ENCODE measurements at places on chromosomes 11 and 22.

DNA sequence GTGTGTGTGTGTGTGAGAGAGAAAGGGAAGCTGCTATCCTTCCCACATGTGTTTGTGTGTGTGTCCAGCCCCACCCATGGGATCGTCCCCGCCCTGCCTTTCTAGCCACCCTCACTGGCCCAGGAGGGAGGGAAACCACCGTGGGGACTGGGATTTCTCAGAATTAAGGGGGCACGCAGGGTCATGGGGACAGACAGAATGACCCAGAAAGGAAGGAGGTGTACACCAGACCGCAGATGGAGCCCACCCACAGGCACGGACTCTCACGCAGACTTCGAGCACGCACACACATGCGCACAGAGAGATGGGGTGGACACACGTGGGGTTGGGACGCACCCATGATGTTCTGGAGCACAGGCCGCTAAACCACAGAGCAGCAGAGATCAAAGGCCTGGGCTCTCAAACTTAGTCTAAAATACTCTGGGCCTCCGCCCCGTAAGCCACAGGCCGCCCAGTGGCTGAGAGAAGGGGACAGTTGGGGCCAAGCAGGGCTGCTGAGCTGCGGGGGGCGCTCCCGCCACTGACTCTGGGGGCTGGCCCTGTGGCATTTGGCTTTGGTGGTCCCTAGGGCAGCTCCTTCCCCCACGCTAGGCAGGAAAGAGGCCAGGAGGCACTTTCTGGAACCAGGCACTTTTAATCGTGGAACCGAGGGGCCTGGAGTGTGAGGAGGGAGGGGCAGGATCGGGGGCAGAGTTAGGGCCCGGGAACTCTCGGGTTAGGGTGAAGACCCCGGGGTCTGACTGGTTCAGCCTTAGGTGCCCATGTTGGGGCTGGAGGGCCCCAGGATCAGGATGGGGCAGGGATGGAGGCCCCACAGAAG is 1.5 kb downstream of the IFITM5 start:
- DNase-seq: no peak

- DNase-seq: no peak
Observed at GRCh38 chr11:27848423-27848822, 148.2 kb upstream of the BDNF start.

DNA sequence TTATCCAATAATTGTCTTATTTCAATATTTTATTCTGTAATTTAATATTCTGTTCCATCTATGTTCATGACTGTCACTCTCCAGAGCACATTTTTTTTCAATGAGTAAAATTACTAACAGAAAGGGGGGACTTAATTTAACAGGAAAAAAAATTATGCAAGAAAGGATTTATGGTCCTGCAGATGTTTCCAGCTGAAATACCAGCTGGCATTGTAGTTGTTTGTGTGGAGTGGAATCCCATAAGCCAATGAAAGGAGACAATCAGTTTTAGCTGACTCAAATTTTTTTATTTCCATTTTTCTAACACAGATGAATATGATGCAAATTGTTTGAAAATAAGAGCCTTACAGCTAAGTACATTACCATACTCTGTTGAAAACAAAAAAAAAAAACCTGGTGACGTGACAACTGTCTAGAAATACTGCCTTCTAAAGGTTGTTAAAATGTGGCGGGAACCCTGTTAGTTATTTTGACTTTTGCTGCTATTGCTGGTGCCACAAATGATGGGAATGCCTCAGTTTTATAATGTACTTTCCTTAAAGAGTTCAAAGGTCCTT is 389.1 kb downstream of the ETS1 start:
- no peak for DNase-seq

GRCh38 chr11:132137981-132138313 is 767.5 kb downstream of the NTM start:
- DNase-seq: no peak

- DNase-seq: no peak
Observed at GRCh38 chr11:134558258-134558835, 146.3 kb upstream of the B3GAT1 start.

- DNase-seq: no peak
Observed at GRCh38 chr11:61911128-61911700, 6.2 kb downstream of the RAB3IL1 start.

- DNase-seq: no peak
Observed at GRCh38 chr11:76682106-76682505, 11.6 kb upstream of the LRRC32 start.

- peak; percentile 72 for DNase-seq
Observed at GRCh38 chr11:46942172-46942571, 5.6 kb downstream of the CSTPP1 start.

- peak; percentile 43 for DNase-seq
Observed at GRCh38 chr11:46391578-46392420, at the start of gene CHRM4. TSS of gene CHRM4 (minus strand) at chr11:46391776. CDS start at chr11:46386557, 5,219 bp downstream.

- no peak for DNase-seq
Observed at GRCh38 chr11:99571094-99571493, 550.3 kb downstream of the CNTN5 start.

DNA sequence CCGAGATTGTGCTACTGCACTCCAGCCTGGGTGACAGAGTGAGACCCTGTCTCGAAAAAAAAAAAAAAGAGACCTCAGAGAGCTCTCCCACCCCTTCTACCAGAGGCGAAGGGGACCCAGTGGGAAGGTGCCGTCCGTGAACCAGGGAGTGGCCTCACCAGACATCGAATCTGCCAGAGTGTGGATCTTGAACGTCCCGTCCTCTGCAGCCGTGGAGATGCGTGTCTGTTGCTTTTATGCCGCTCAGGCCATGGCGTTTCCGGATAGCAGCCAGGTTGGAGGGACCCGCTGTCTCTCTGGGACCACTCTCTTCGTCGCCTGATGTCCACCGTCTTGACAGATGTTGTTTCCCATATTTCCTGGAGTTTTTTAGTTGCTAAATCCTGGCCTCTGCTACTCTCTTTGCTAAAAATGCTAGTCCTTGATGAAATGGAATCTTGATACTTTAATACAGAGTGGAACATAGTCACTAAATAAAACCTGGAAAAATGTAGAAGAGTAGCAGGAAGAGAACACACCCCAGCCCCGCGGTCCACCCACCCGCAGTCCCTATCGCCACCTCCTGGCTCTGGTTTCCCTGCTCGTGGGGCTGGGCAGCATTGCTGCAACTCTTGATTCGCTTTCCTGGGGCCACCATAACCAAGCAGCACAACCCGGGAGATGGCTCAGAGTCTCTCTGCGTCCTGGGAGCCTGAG is 12.0 kb upstream of the MUC6 start:
- DNase-seq: no peak

DNA sequence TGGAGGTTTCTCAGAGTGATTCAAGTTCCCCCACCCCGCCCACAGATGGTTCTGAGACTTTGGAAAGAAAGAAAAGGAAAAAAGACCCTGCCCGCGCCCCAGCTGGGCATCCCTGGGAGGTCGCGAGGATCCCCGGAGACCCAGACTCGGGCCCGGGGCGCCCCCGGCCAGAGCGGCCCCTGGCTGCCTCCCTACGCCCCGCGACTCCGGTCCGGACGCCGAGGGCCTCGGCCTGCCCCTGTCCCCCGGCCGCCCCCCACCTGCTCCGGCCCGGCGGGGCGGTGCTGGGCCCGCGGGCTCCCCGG is 2.3 kb upstream of the AIFM3 start:
- no peak for DNase-seq

- DNase-seq: no peak
Observed at GRCh38 chr11:126468102-126468521, 112.6 kb downstream of the ST3GAL4 start.

GRCh38 chr11:102061276-102061675 is 14.0 kb downstream of the CFAP300 start:
- DNase-seq: no peak

DNA sequence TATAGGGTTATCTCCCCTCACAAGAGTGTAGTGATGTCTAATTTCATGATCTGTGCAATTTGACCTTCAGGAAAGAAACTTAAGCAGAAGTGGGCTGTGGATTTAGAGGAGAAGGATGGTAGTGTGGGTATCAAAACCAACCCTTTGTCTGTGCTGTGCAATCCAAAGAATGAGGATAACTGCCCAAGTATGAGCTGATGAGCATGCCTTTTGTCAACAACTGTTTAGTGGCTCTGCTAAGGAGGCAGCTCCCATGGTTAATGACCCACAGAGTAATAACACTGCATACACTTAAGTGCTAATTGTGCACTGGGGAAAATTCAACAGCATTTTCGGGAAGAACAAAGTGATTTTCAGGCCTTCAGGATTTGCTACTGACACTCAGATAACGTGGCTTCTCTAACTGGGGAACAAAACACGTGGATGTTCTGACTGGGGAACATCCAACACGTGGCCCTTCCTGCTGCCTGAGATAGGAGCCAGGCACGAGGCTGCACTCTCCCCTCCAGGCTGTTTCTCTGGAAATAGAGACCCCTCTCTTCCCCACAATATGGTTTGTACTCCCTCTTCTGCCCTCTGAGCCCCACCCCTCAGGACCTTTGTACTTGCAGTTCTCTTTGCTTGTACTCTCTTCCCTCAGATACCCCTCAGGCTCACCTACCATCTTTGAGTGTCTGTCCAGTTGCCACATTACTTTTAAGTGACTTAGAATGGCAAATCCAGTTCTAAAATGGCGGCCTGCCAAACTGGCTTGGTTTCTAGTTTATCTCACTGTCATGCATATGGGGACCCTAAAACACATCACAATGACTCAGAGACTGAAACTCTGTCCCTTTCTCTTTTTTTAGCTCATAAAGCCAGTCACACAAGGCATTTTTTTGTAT is 234.9 kb upstream of the POU2AF2 start:
- no peak for DNase-seq

DNA sequence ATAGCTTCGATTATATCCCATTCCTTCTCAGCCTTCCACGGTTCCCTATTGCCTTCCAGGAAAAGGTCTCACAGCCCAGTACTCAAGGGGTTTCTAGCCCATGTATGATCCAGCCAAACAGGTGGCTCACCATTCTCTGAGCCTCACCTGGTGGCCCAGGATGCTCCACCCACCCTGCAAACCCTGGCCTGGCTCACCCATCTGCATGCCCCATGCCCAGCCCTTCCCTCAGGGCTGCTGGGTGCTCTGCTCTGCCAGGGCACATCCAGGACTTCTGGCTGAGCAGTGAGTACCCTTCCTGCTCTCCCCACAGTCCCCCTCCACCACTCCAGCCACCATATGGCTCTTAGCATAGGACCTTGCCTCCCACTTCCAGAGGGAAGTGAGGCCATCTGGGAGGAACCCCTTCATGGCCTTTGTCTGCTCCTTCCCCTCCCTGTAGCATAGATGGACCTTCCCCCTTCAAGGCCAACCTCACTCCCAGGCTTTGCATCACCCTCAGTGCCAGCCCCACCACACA is 5.8 kb upstream of the RCOR2 start:
- no peak for DNase-seq

DNA sequence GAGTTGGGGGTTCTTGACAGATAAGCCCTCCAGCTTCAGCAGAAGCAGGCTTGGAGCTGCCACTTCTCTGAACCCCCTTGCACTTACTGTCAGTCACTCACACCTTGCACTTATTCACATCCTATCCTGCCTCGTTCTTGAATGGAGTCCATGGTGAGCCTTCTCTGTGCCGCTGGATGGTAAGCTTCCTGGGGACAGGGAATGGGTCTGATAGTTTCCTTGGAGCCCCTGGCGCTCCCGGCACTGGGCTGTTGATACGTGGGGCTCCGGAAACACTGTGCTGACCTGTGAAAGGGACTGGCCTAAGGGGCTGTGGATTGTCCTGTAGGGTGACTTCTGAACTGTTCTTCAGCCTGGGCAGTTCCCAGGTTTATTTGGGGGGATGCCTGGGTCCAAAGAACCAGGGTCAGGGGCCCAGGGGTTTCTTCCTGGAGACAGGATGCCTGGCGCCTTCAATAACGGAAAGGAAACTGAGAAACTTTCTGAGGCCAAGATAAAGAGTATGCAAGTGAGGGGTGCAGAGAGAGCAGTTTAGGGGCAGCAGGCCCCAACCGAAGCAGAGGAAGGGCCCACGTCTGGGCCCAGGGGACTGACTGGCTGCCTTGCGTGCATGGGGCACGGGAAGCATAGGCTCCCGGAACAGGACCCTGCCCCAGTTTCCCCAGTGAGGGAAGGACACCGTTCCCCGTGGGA is 709 bp upstream of the ST3GAL4 start:
- no peak for DNase-seq

DNA sequence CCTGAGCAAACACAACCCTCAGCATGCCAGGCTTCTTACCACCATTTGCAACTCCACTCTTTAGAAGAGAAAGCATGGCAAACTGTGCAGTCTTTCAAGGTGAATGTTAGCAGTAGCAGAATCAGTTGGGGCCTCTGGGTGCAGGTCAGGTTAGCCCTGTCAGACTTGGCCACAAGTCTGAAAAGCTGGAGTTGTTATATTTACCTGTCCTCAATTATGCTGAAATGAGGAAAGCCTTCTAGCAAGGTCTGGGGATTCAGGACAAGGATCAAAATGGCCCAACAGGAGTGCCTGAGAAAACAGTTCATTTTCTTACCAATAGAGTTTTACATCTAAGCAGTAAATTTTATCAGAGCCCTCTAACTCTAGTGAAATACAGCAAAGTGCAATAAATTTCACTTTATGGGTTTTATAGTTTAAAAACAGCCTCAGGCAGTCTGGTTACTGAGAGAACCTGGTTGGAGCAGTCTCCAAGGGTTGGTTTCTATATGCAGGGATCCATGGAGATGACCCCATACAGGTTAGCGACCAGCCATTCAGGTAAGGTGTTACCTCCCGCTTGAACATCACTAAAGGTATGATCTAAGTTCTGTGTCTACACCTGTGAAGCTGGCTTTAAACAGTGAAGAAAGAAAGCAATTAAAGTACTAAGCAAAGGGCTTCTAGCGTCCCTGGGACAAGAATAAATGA is 212.5 kb upstream of the MPPED2 start:
- no peak for DNase-seq

DNA sequence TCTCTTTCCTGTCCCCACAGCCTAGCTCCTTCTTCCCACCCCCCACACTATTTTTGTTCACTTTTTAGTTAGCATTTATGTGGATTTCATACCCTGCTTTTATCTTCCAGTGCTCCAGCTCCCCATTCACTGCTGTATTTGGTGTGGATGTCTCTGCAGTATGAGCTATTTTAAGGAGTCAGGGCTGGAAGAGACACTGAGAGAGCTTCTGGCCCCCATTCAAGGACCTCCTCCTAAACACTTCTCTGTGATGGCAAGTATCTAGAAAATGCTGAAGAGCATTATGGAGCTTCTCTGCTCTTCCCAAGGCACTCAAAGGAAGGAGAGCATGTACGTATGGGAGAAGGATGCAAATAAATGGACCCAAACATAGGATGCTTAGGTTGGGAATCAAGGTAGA is 79.5 kb downstream of the RAB30 start:
- no peak for DNase-seq

GRCh38 chr11:65637794-65638419 is at the start of gene SIPA1:
TSS of gene SIPA1 (plus strand) at chr11:65638101. CDS start at chr11:65640922, 2,821 bp downstream.
- peak; percentile 80 for DNase-seq

GRCh38 chr11:31818425-31818755 is 7.3 kb upstream of the PAX6 start:
- DNase-seq: no peak

- no peak for DNase-seq
Observed at GRCh38 chr11:132037956-132038355, 667.5 kb downstream of the NTM start.
